ENCODE measurements at places on chromosomes 6 and 20.

GRCh38 chr6:17803409-17803808 is 96.7 kb upstream of the NUP153 start:
- no peak for DNase-seq

GRCh38 chr6:4773181-4773580 is 3.0 kb upstream of the CDYL start:
- no peak for DNase-seq

GRCh38 chr20:57742507-57743181 is 32.8 kb upstream of the PMEPA1 start:
- DNase-seq: no peak

DNA sequence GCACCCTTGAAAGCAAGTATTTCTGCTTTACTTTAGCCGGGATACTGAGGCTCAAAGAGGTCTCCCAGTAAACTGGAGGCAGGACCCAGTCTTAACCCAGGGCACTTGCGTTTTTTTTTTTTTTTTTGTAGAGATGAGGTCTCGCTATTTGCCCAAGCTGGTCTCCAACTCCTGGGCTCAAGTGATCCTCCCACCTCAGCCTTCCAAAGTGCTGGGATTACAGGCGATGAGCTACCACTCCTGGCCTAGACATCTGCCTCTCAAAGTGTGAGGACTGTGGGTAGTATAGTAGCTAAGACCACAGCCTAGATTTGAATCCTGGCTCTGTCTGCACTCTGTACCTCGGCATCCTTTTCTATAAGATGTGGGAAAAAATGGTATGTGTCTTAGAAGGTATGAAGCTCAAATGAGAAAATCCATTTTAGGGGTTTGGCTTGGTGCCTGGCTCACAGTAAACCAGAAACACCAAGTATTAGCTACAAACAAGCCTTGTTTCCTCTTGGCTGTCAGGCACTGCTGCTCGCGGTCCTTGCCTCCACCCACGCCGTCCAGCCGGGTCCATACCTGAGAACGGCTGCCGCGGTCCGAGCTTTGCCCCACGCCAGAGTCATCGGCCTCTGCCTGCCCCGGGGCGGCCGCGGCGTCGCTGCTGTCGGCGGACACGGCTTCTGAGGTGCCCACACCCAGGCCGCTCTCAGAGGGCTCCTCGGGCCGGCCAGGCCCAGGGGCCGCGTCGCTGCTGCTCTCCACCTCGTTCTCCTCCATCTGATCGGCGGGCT is 1.2 kb downstream of the ZNF335 start:
- DNase-seq: peak; percentile 25

DNA sequence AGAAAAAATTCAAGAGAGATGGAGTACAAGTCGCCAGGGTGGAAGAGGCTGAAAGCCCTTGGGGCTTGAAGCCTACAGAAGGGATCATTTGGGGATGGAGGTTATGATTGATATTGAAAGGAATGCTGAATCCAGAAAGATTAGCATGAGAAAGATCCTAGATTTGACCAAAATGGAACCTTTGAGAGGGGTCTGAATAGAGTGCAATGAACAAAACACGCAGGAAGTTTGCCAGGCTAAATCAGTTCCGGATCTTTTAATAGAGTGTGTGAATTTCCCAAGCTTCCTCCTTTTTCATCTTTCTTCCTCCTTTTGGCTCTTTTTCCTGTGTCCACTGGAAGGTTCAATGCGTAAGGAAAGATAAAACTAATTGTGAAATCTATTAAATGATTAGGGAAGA is 15.3 kb downstream of the IPCEF1 start:
- no peak for DNase-seq

- no peak for DNase-seq
Measured at GRCh38 chr20:20740541-20740940, 28.1 kb upstream of the RALGAPA2 start.

DNA sequence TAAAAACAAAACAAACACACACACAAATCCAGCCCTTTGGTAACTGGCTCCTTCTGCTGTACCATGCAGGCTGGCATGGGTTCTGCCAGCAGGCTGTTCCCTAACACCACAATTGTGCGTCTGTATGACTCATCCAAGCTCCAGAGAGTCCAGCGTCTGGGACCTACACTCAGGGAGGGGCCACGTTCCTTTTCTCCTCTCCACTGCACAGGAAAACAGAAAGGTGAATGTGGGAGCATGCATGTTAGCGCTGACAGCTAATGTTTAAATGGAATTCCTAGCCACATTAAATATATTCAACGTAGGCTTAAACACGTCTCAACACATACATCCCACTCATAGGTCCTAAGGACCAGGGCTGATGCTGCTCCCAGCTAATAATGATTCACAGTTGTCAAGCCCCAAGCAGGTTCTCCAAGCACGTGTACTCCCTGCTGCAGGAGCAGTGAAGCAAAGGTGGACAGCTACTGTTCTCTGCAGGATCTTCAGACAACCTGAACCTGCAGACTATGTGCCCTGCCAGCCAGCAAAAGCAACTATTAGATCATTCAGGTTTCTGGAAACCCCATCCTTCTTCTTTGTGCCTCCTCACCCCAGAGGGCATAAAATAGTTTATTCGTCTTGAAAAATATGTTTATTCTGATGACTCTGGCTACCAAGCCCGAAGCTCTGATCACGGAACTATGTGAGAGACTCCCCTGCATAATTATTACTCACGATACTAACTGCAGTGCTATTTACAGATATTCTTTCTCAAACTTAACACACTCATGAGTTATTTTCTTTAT is 20.9 kb downstream of the MAP1LC3A start:
- no peak for DNase-seq

- DNase-seq: no peak
Measured at GRCh38 chr6:123338394-123338793, 298.4 kb downstream of the TRDN start.

DNA sequence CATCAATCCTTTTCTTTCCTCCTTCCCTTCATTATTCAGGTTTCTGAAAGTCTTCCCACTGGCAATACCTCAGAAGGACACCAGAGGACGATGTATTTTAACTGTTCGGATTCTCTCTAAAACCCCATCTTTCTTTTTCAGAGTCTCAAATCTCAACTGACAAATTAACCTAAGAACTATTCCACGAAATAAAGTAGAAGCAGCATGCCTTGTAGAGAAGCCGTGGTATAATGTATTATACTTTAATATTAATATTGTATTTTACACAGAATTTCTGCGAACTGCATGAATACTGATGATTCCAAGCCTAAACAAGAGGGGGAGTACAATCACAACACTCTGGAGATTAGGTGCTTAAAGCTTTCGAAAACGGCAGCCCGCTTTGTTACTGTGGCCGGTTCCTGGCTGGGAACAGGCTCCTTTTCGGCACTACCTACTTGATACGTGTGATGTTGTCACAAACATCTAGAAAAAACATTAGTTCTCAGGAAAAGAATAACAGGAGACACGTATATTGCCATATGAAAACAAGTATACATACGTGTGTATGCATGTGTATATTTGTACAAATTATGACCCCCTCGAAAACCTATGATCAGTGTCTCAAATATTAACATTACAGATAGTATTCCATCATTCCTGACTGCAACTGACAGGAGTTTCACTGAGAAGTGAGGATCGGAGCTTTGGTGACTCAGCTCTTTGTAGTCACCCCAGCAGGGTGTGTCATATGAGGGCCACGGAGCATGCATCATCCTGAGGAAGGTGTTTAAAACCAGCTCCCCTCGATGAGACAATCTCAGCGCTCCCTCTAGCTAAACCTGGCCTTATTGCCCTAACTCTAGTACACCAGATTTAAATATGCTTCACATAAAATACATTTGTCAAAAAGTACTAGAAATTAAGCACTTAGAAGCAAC is 319.7 kb upstream of the TCF21 start:
- no peak for DNase-seq

- no peak for DNase-seq
Measured at GRCh38 chr20:22536141-22536828, 48.1 kb downstream of the FOXA2 start.

DNA sequence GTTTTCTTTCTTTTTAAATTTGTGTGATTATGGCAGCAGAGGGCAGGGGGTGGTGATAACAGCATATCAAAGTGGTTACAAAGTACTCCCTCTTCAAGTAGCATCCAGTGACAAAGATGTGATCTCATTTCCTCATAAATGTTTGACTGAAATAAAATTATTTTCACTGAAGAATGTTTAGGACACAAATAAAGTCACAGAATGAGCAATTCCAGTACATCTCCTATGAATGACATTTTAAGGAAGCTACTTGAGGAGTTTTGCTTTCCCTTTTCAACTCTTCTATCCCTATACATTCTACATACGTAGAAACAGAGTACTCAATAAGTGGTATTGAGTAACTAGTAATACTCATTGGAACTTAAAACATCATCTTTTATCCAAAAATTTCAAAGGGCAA is 13.9 kb upstream of the GABRR2 start:
- DNase-seq: no peak

DNA sequence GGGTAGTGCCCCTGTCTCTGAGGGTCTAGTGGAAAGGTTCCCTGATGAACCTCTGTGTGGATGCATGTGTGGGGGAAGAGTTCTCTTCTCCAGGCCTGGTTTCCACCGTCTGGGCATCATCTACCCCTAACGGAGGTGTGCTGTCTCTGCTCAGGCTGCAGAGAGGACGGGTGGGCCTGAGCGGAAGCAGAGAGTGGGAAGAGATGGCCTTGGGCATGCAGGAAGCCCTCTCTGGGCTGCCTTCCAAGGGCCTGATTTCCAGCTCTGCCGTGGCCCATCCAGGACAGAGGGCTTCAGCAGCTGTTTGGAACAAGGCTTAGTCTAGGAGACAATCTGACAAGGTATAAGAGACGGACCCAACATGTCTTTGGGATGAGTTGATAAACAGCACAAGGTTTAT is 220.1 kb upstream of the DTNBP1 start:
- no peak for DNase-seq

GRCh38 chr20:50446351-50447101 is 63.7 kb upstream of the PTPN1 start:
- DNase-seq: no peak

DNA sequence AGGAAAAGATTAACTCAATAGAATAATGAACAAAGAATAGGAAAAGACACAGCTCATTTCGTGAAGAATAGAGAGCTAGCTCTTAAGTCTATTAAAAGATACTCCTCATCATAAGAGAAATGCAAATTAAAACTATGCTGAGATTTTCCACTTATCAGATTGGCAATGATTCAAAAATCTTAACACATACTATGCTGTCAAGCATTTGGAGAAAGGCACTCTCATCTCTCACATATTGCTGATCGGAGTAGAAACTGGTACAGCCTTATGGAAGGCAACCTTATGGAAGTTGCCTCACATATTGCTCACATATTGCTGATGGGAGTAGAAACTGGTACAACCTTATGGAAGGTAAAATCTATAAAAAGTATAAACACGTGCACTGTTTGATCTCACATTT is 21.4 kb upstream of the PLAGL1 start:
- no peak for DNase-seq

GRCh38 chr6:118621799-118622470 is 29.5 kb downstream of the CEP85L start:
- no peak for DNase-seq

- DNase-seq: no peak
Measured at GRCh38 chr6:46051962-46052361, 36.3 kb upstream of the CLIC5 start.

GRCh38 chr6:149012040-149012545 is 265.3 kb downstream of the UST start:
- no peak for DNase-seq

DNA sequence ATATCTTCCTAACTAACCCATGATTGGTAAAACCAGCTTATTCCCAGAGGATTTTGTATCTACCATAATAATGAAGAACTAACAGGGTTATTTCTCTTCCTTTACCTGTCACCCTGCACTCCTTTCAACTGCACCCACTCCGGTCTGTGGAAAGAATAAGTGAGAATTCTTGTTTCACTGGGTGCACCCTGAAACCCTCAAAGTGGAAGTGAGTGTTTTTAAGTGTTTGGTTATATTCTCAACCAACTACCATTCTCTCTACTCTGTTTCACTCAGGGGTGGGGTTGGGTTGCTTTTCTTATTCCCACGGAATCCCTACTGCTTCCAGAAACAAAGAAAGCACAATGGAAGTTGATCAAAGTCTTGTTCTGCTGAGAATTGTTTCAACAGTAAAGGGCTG is 42.6 kb upstream of the KHDRBS2 start:
- DNase-seq: no peak

DNA sequence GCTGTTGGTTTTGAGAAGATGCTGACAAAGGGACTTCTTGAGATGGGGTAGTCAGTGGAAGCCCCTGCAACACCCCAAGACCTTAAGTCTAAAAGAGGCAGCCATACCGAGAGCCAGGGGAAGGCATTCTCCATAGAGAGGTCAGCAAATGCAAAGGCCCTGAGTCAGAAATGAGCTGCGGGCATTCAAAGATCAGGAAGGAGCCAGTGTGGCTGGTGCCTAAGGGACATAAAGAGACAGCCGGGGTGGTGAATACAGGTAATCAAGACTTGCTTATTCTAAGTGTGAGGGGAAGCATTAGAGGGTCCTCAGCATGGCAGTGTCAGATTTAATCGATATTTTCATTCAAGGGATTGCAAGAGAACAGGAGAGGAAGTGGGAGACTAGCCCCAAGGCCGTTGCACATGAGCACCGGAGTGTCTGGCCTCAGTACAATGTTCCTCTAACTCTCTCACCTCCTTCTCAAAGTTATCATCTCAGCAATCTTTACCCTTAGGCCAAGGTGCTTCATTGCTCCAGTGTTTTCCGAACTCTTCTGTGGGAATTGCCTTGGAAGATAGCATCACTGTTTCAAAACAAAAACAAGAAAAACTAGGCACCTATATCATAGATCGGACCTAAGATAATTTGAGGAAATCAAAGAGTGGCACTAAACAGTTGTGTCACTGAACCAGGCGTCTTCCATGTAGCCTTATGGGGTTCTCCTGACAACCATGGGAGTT is 173.2 kb downstream of the DOK5 start:
- DNase-seq: no peak

DNA sequence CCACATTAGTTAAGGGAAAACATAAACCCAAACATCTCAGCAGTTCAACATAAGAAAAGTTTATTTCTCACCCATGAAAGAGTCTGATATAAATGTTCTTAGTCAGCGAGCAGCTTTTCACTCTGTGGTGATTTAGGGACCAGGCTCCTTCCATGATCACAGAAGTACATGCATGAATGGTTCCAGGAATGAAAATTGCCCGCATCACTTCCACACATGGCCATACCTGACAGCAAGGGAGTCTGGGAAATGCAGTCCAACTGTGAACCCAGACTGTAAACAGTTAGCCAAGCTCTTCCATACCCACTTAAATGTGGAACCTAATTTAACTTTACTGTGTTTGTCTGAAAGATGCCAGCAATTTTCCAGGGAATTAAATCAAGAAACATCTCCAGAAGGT is 353.9 kb downstream of the HACE1 start:
- no peak for DNase-seq

- peak; percentile 32 for DNase-seq
Measured at GRCh38 chr6:26217714-26218075, 130.5 kb downstream of the HFE start.

GRCh38 chr6:151765444-151765886 is 42.0 kb upstream of the ESR1 start:
- peak; percentile 60 for DNase-seq

All from CD4-positive, alpha-beta T cell treated with Interleukin-17A for 1 hour (primary cell).